Activated naive CD4-positive, alpha-beta T cell treated with Interleukin-2 at 50 U/mL for 16 hours (primary cell): ENCODE measurements at places on chromosomes 4 and X.

DNA sequence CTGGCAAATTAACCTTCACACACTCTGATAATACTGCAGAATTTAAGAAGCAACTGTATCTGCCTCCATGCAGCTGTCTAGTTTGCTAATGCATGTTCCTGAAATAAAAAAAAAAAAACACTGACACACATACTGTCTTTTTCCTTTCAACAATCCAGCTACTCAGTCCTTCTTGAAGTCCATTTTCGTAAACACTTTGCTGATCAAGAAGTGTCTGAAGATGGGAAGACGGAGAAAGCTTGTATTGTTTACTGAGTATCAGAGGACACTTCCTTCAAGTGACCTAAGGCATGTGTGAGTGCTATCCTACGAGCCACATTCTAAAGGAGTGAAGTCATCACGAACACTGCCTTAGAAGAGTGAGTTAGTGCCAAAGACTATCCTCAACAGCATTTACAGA lies 82.6 kb downstream of the LUZP4 start:
- no peak for DNase-seq

- no peak for DNase-seq
These were observed 924.0 kb upstream of the INTU start for GRCh38 chr4:126708716-126709115.

DNA sequence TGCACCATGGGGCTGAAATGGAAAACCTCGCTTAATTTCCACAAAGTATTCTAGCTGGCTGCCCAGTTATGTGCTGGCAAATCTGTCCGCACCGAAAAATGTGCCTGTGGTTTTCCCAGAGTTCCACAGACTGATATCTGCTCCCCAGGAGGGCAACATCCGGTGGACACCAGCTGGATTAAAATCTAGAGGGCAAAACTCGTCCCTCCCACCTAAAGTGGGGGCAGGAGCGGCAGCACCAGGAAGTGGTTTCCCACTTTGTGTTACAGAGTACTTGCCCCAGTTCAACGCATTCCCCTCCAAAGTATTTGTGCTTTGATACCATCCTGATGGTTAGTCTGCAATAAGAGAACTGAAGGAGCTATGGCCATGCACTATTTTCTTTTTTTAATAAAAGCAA lies 187.6 kb downstream of the TSPAN5 start:
- DNase-seq: no peak

GRCh38 chrX:17007134-17007768 lies 60.8 kb downstream of the REPS2 start:
- no peak for DNase-seq

GRCh38 chr4:95534032-95534431 lies 14.7 kb downstream of the UNC5C start:
- DNase-seq: no peak

DNA sequence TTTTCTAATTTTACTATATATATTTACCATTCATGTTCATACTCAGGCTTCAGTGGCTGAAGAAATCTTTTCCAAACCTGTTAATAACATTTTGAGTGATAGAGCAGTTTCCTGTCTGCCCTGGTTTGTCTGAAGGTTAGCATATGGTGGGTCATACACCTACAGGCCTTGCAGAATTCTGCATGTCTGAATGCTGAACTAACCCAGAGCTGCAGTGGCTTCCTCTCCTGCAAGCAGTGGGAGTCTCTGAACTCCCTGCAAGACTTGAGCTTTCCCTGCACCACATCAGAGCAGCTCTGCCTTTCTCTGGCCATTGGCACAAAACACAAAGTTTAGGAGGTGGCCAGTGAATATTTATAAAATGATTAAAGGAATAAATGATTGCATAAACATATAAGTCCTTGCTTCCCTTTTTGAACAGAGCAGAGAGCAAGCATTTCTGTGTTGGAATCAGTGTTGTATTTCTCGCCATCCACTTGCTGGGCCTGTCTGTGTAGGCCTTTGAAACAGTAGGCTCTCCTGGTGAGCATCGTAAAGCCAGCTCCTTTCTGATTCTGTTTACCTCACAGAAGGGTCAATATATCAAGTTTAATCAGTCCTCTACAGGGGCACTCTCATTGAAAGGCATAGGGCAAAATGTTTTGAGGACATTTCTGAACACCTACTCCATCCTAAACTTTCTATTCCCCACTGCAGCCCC lies 15.0 kb upstream of the UNC5C start:
- no peak for DNase-seq

DNA sequence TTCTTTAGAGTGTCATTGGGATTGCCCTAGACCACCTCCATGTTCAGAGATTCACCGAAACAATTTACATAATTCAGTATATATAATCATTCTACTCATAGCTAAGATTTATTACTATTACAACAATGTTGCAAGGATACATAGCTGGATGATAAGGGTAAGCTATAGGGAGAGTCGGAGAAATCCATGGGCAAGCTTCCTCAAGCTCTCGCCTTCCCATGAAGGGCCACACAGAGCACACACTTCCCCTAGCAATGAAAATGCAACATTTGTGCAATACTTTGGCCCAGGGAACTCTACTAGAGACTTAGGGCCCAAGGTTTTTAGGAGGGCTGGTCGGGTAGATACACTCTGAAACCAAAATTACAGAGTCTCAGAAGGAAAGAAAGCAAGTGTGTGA lies 49.7 kb upstream of the ABCG2 start:
- DNase-seq: no peak

DNA sequence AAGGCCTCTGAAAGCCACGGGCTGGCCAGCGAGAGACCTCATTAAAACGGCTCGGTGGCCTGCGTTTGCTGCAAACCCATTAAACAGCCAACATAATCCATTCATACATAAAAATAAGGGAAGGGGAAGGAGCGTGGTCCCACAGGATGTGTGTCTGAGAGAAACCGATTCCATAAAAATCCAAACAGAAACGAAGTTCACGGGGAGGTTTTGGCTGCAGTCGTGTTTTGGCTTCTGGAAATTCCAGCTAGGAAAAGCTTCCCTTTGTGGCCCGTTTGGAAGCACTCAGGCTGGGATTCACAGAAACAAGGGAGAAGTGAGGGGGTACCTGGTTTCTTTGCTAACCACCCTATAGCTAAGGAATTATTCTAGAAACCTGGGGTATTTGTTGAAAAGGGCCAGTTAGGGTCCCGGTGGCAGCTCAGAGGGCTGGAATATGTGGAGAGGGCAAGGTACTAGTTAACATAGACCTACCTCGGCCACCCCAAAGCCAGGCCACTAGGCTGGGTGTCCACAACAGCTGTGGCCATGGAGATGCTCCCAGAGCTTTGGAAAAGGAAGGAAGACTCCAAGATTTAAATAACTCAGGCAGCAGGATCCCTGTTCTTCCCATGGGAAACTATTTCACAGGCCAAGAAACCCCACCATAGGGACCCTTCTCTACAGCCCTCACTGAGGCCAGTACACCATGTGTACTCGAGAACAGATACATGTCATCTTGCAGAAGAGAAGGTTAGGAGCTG lies 166.8 kb downstream of the BCOR start:
- DNase-seq: no peak

- no peak for DNase-seq
These were observed 138.9 kb downstream of the NPNT start for GRCh38 chr4:106034220-106034619.

DNA sequence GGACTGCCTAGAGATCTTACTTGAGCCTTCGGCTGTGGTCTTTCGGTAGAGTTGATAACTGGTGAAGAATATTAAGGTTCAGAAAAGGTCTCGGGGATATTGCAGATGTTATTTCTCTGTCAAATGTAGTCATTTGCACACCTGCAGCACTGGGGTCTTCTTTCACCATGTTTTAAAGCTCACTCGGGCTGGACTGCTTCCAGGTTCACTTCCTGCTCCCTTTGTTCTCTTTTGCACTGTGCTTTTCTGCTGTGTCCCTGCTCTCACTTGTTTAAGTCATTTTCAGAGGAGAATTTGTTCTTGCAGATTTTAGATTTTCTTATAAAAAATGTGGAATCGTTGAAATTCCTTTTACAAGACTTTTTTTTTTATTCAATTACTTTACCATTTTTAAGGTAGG lies 68.5 kb downstream of the BMPR1B start:
- no peak for DNase-seq

DNA sequence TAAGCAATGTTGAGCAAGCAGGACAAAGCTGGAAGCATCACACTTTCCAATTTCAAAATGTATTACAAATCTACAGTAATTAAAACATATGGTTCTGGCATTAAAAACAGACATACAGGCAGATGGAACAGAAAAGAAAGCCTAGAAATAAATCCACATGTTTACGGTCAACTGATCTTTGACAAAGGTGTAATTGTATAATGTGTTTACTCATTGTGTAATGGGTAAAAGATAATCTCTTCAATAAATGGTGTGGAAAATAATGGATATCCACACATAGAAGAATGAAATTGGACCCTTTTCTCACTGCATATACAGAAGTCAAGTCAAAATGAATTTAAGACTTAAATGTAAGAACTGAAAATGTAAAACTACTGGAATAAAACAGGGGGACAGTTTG lies 394.2 kb downstream of the ANKRD50 start:
- DNase-seq: no peak

DNA sequence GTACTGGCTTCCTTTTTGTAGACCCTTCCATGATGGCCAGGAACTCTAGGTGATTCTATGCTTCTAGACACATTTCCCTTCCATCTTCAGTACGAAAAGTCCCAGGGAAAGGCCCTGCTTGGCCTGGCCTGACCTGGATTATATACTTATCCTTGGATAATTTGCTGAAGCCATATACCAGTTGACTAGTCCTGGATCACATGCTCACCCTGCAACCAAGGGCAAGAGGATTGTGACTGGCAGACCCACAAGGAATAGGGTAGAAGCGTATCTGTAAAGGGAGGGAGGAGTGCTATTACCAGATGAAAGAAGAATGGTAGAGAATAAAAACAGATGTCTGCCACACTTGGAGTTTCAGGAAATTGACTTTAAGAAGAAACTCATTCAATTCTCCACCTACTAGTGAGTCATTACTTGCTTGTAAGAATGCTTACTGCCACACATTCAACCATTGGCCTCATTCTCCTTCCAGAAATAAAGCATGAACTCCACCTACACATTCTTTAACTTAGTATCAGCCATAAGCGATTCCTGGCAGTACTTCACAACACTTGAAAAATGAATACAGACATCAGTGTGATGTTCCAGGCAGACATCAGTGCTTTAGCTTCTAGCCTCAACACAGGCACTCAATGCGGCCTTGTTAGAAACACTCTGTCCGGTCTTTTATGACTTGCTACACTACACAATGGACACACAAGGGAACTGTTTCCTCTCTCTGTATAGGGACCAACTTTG lies 141.8 kb downstream of the CBR4 start:
- DNase-seq: no peak

DNA sequence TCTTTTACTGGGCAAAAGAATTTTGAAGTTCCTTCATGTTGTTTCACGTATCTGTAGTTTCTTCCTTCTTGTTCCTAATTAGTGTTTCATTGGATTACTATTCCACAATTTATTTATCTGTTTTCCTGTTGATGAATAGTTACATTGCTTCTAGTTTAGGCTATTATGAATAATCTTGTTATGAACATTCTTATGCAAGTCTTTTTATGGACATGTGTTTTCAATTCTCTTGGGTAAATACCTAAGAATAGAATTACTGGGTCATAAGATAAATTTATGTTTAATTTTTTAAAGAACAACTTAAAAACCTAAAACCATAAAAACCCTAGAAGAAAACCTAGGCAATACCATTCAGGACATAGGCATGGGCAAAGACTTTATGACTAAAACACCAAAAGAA lies 70.9 kb upstream of the RXFP1 start:
- no peak for DNase-seq

GRCh38 chrX:38335382-38335781 lies 8.1 kb upstream of the RPGR start:
- DNase-seq: no peak

- DNase-seq: no peak
These were observed 6.0 kb upstream of the SHISA3 start for GRCh38 chr4:42391355-42391664.

GRCh38 chr4:16659079-16659478 lies 239.4 kb downstream of the LDB2 start:
- no peak for DNase-seq

DNA sequence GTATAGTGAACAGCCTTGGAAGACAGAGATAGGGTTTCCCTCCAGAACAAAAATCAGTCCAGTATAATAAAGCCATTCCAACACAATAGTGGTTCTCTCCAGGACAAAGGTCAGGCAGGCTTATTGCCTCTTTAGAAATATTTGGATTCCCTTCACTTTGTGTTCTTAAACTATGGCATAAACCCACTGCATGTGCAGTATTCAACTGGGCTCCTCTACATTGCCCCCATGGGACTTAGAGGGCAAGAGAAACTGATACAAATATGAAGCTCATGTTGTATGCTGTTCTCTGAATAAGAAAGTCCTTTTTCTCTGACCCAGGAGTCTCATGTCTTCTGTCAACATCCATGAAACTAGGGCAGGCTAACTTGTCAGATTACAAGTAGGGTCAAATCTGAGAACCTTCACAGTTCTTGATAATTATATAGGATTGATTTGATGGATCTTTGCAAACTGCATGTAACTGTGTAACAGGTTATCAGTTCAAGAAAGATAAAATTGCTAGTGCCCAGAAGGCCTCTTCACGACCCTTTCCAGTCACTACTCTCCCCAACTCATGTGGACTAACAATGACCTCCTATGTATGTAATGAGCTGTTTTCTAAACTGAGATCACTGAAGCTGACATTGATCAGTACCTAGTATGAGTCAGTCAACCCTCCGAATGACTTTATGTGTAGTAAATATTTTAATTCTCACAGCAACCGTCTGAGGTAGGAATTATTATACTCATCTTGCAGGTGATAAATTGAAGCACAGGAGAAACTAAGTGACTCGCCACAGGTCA lies 31.9 kb upstream of the FAM9C start:
- DNase-seq: no peak

GRCh38 chrX:148573119-148573518 lies 72.7 kb downstream of the AFF2 start:
- DNase-seq: no peak

- DNase-seq: no peak
These were observed 55.0 kb downstream of the LRBA start for GRCh38 chr4:150960079-150960478.

DNA sequence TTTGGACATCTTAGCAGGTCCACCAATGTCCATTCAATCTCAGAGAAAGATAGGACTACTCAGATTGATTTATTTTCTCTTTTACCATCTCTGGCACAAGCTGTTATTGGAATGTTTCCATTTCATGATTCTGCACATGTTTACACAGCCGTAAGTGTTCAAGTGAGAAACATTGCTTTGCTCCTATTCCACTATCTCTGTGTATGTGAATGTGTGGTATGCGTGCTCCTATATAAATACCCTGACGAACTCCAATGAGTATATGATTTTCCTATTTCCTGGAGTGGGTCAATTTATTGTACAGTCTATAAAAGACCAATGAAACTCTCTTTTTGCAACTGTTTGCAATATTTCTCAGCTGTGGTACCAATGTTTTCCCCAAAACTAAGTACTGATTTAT lies 221.0 kb upstream of the GALNT7 start:
- DNase-seq: no peak
